ENCODE measurements at places on chromosomes 6 and 20.
A peak's percentile ranks its signal among the peaks of the same experiment; 100 is the strongest.

GRCh38 chr6:73394577-73395354 is at the start of gene DDX43:
Gene DDX43, plus strand, starts transcription at chr6:73394828. Its CDS starts 78 bp downstream, at chr6:73394906.
- DNase-seq = peak; percentile 92

DNA sequence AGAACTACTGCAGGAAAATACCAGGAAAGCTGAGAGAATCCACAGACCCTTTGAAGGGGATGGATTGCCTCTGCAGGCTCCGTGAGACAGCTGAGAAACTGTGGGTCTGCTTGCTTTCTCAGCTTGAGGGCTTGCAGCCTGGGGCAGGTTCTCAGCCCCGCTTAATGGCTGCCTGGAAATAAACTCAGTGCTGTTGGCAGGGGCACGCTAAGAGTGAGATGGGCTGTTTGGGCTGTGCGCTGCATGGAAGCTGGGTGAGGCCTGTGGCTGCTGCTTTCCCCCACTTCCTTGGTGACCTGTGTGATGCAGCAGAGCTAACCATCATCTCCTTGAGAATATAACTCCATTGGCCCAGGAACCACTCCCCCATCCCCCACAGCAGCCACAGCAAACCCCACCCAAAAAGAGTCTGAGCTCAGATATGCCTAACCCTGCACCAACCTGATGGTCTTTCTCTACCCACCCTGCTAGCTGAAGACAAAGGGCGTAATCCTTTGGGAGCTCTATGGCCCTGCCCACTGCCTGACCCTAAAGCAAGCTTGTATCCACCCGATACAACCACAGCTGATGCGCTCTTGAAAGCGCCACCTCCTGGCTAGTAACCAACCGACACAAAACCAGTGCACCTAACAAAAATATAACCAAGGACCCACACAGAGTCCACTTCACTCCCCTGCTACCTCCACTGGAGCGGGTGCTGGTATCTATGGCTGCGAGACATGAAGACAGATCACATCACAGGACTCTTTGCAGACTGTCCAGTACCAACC is 800.6 kb upstream of the MAP3K7 start:
- no peak for DNase-seq

GRCh38 chr6:131628726-131629125 is 684 bp upstream of the MED23 start:
- DNase-seq = no peak

GRCh38 chr20:31866221-31866620 is 4.1 kb downstream of the DUSP15 start:
- DNase-seq = no peak

DNA sequence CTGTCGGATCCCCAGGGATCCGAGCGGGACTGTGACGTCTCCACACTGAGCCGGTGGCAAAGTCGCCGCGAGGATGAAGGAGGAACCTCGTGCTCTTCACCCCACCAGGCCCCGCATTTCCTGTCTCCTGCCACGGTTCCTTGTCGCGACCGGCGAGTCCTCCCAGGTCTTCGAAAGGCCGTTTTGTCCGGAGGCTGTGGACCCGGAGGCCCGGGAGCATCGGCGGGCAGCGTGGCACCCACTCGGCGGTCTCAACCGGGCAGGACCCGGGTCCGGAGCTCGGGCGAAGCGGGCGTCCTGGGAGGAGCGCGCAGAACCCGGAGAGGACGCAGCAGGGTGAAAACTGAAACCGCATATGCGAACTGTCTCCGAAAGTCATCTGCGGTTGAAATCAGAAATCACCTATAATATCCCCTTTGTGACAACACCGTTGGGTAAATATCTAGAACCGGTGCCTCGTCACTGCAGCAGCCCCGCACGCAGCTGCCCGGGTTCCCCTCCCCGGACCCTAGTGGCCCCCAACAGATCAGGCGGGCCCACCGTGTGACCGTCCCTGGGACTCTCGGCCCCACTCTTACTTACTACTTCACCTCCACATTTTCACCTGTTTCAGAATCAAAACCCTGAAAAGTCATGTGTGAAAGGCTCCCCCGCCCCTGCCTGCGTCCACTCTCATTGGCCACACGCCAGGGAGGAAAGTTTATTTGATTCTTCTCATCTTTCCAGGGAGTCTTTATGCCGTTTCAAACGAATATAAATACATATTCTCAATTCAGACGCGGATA is 3.1 kb upstream of the ULBP2 start:
- no peak for DNase-seq

GRCh38 chr20:37729909-37730308 is 36.1 kb downstream of the CTNNBL1 start:
- no peak for DNase-seq

DNA sequence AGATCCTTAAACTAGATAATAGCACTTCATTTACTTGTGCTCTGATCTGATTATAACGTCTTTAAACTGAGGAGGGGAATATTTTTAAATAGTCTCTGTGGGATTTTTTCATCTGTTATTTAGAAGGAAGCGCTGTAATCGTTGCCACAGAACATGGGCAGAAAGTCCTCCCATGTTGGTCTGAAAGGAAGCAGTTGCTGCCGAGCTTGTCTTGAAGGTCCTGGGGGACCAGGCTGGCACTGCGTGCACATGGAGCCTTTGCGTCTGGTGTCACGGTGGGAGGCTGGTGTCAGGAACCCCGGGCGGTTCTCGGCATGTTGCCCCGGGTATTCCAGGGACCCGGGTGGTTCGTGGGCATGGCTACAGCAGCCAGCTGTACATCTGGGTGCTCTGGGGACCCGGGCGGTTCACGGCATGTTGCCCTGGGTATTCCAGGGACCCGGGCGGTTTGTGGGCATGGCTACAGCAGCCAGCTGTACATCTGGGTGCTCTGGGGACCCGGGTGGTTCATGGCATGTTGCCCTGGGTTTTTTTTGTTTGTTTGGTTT is 11.5 kb downstream of the TPD52L2 start:
- no peak for DNase-seq

- DNase-seq = no peak
These were observed 3.7 kb upstream of the ZNF335 start for GRCh38 chr20:45975686-45976085.

DNA sequence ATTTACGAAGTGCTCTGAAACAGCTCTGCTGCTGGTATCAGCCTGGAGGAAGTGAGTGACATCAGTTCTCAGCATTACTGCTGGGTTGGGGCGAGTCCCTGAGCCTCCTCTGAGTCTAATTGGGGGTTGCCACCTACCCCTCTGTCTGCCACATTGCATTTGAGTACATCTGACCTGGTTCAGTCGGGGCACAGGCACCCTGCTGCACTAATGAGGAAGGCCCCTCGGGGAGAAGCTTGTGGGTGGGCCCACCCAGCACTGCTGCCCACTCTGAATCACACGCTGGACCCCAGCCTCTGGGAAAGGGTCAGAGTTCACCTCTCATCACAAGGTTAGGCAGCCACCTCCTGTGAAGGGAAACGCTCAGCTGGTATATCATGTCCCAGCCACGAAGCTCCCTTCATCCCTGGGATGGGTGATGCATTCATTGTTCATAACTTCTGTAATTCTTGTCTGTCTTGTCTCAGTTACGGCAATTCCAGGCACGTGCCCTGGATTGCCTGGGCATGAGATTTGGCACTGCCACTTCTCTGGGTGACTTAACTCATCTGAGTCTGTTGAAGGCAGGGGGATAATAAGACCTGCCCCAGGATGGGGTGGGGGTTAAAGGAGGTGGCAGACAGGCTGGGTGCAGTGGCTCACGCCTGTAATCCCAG is 13.3 kb downstream of the DNMT3B start:
- no peak for DNase-seq

DNA sequence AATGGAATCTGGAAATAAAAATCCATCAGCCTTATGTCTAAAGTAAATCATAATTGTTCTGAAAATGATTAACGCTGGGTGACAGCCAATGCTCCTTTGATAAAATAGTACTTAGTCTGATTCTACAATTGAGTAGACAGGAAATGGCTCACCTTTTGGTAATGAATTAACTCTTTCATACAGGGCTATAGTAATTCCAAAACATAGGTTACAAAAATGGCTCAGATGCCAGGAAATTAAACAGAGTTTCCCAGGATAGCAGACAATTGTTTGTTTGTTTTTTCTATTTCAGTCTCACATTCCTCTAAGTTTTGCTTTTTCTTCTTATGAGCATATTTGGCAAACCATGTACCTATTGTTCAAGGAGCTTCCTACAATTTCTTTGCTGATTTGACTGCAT is 257.2 kb upstream of the EPHA7 start:
- DNase-seq = no peak

- no peak for DNase-seq
These were observed 45.2 kb upstream of the RREB1 start for GRCh38 chr6:7062451-7063162.

DNA sequence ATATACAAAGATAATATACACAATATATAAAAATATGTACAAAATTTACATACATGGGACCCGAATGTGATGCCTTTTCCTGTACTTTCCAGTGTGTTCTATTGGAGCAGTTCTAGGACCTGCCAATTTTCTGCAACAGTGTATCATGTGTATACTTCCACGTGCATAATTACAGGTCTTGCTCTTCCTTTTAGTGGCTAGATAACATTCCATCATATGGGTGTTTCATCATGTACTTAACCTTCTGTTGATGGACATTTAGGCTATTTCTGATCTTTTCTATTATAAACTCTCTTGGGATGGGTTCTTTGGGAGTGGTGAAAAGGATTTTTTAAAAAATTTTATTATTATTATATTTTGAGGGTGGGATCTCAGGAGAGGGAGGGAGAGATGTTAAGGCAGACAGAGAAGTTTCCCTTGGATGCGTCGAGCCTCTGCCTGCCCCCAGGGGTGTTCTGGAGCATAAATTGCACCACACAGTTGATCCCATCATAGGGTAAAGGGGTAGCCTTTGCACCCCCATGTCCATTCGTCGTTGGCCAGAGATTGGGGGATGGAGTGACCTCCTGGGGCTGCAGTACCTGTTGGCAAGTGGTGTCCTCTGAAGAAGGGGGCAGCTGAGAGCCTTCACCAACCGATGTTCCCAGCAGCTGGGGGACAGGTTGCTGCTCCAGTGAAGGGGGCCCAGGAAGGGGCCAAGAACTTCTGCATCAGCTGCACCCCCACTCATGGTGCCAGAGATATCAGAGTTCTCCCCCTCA is 110.3 kb downstream of the TOX2 start:
- no peak for DNase-seq

- no peak for DNase-seq
These were observed 19.2 kb upstream of the CDKN1A start for GRCh38 chr6:36659271-36659670.

DNA sequence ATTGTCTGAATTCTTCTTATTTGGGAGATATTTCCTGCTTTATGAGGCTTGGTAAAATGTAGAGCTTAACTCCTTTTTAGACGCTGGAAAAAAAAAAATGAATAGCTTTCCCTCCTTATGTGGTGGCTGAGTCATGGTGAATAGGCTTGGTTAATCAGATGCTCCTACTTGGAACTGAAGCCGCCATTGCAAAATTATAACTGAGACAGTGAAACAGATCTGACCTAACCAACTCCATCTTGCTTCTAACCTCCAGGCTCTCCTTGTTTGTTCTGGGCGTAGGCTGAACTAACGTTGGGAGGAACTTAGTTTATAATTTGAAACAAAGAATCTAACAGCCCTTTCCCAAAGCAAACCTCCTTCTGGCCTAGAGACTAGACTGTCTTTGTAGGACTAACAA is 43.2 kb upstream of the PLCB4 start:
- no peak for DNase-seq

DNA sequence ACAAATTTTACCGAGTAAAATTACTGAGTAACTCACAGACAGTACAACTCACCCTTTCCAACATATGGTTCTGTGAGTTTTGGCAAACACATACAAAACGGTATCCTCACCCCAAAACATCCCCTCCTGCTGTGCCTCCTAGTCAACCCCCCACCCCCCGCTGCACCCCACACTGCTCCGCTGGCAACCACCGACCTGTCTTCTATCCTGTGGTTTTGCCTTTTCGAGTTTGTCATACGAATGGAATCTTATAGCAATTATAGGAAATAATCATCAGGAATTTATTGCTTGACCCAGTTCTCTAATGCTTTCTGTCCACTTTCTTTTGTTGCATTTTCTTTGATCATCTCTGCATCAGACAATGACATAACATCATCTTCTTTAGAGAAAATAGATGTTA is 312.3 kb downstream of the KIF16B start:
- DNase-seq = no peak

DNA sequence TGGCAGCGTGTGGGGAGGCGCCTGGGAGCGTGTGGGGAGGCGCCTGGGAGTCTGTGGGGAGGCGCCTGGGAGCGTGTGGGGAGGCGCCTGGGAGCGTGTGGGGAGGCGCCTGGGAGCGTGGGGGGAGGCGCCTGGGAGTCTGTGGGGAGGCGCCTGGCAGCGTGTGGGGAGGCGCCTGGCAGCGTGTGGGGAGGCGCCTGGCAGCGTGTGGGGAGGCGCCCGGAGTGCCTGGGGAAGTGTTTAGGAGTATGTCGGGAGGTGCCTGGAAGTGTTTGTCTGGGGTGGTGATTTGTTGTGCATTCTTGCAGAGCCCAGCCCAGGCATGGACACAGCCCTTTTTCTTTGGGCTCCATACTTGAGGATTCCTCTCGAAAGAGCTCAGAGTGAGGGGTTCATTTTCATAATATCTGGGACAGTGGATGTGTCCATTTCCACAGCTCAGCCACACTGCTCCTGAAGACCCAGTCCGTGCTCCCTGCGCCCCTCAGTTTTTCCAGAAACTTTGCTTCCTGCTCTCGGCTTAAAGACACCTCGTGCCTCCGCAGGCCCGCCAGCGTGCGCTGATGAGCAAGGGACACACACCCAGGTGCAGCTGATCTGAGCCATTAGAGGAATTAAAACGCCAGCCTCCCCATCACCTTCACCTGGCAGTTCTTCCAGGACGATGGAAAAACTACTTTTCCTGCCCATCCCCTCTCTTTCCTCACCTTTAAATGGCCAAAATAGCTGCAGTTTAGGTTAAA is 172.2 kb upstream of the THBS2 start:
- no peak for DNase-seq

- no peak for DNase-seq
These were observed 307.5 kb downstream of the EYS start for GRCh38 chr6:65399355-65400084.

DNA sequence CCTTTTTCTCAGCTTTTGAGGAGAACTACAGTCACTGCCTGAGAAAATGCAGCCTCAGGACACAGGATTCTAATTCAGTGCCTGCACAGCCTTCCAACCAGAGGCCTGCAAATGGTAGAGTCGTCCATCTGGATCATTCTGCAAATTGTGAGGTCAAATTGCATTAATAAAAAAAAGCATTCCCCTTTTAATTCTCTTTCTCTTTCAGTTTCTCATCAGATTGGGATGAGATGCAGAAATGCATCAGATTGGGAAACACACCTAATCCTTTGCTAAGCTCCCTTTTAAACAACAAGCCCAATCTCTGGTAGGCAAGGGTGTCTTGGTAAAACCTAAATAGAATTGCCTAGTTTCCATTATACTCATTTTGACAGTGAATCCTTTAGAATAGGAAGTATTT is 838.8 kb downstream of the MAFB start:
- DNase-seq = no peak
